ENCODE measurements at places on chromosomes 3 and 15.

DNA sequence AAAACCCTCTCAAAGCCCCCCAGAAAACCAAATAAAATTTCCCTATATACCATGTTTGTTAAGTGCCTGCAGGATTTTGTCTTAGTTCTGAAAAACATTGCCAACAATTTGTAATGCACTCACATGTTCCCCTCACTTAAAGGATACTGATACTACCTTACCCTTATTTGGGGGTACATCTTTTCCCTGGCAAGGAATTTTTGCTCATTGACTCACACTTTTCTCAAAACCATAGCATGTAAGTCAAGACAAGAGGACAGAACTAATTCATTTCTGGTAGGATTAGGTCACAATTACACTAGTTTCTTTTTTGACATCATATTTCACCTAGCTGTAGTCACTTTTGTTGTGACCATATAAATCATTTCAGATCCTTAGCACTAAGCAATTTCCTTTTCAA, 222.2 kb downstream of the THRB start:
- no peak for DNase-seq

DNA sequence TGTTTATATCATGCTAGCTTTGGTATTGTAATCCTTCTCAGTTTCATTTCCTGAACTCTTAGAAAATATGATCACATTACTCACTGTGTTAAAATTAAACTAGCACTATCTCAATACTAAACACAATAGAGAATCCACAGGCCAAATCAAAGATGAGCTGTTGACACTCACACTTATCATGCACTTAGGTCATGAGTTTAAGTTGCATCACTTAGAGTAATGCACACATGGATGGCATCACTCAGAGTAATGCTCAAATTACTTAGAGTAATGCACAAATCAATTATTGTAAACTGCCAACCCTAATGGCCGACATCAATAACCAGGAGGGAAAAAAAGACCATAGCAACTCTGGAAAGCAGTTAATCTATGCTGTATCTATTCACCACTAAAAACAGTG, 40.0 kb upstream of the MCF2L2 start:
- DNase-seq: no peak

DNA sequence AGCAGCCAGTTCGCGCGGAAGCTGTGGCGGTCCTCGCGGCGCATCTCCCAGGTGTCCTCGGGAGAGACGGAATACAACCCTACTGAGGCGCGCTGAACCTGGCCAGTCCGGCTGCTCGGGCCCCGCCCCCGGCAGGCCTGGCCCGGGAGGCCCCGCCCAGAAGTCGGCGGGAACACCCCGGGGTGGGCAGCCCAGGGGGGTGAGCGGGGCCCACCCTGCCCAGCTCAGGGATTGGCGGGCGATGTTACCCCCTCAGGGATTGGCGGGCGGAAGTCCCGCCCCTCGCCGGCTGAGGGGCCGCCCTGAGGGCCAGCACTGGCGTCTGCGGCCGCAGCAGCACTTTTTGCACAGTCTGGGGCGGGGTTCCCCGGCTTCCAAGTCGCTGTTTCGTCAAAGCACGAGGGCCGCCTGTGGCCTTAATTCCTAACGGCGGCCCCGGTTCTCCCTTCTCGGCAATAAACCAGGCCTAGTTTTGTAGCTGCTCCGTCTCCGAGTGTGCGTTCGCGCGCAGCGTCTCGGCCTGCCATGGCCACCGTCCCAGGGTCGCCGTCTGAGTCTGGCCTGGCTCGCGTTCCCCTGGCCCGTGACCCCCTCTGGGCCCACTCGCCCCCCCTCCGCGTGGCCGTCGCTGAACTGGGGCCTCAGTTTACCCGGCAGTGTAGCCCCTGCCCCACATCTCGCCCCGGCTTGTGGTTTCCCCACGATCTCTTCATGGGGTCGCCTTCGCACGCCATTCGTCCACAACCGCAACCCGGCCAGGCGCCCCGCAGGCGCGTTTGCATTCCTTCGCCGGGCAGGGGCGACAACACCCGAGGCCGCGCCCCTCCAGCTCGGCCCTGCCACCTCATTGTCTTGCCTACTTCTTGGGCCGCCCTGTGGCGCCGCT, 30.0 kb downstream of the NBEAL2 start:
- peak; percentile 81 for DNase-seq

- no peak for DNase-seq
Measured at GRCh38 chr3:82891028-82891427, 1129.6 kb upstream of the GBE1 start.

- no peak for DNase-seq
Measured at GRCh38 chr3:183265157-183265642, 12.1 kb downstream of the B3GNT5 start.

DNA sequence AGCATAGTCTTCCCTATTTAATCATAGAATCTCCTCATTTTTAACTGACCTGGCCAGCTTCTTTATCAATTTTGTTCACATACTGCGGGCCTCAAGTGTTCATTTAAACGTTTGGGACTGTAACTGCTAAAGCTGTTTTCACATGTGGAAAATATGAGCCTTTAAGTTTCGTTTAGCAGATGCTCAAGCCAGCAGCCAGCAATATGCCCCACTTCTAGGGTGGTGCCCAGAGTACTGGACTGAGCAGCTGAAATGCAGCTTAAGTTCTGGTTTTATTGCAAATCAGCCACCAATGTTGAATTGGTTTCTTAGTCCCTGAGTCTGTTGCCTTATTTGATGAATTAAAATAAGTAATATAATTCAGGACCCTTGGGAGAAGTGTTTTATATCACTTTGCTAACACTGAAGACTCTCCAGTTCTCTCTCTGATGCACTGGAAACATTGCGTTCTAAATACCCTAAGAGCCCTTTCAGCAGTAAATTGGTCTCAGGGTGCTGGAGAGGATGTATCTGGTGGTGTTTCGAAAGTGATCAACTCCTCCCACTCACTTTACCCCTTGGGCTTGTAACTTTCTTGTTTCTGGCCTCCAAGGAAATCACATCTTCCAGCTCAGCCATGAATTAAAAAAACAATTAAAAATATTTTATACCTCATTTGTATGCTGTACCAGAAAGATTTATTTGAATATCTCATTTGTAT, 61.7 kb downstream of the B3GALNT1 start:
- DNase-seq: no peak

DNA sequence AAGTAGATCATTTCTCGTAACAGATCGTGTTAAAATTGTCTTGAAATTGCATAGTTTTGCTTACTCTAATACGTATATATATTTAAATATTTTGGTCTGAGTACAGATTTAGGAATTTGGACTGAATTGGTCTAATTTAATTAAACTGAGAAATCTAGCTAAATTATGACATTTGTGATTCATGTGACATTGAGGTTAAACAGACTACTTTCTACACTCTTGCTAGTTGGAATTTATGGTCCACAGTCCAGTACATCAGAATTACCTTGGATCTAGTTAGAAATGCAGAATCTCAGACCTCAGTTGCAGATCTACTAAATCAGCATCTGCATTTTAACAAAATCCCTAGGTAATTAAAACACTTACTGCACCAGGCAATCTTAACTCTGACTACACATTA, 609.7 kb upstream of the GOLIM4 start:
- DNase-seq: no peak

DNA sequence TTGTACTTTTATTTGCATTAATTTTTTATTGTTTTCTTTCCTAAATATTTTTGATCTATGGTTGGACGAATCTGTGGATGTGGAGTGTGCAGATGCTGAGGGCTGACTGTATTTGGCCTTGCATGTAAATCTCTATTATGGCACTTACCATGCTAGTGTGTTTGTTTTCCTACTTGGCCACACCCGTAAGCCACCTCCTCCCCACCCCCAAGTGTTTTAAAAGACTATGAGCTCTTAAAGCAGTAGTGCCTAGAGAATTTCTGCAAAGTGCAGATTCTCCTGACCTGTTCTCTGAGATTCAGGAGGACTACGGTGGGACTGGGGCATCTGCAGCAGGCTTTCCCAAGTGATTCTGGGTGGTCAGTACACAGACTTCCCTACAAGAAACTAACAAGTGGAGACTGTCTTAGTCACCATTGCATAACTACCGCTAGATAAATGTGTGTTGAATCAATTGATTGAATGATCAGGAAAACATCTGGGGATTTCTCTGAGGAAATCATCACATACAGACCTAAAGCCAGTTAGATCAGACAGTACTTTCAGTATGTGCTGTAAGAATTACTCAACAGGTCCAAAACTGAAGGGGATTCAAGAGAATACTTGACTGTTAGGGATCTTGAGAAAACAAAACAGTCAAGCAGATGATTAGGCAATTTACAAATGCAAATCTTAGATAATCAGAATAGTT, 6.2 kb upstream of the TIPARP start:
- DNase-seq: no peak

- no peak for DNase-seq
Measured at GRCh38 chr3:124791142-124791541, 60.9 kb downstream of the UMPS start.

- no peak for DNase-seq
Measured at GRCh38 chr3:52149726-52150125, 4.5 kb downstream of the POC1A start.

GRCh38 chr3:26621176-26621575, 1.4 kb upstream of the LRRC3B start:
- no peak for DNase-seq

GRCh38 chr15:101039461-101039860, 120.3 kb downstream of the LRRK1 start:
- DNase-seq: no peak

DNA sequence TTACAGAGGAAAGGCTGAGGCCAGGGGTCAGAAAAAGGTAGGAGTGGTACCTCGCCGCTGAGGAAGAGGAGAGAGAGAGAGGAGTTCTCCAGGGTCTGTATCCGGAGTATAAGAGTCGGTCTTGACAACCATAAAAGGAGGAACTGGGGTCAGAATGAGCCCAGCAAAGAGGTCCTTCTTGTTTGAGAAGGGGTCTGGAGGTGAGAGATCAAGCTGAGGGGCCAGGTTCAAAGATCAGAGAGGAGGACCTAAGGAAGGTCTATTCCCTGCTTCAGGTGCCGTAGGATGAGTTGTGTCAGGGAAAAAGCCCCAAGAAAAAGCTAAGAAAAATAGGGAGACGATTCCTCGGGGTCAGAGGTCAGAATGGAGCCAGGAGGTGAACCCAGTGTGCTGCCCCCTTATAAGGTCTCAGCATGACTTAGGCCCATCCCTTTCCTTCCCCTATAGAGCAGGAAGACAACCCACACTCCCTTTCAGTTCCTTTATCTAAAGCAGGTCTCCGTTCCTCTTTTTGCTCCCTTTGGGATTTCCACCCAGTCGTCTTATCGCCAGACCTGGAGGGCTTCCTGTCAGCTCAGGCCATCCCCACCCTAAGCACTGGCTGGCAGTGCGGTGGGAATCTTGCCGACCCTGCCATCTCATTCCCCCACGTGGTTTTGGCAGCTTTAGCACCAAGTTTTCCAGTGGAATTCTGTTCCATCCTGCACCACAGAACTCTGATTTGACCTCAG, 651 bp downstream of the MTMR14 start:
- no peak for DNase-seq

DNA sequence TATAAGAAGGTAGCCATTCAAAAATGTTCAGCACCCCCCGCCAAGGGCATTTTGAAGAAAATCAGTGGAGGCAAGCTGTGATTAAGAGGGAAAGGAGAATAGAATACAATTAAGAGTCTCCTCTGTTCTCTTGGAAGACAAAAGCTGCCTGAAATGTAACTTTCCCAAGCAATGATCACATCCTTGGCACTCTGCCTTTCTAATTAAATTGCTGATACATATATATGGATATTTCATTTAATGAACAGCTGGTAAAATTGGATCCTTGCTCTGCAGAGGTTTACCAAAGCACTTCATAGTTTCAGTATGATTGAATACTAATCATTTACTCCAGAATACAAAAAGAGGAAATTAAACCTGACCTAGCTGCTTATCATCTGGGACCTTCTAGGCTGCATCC, 10.4 kb downstream of the COL6A6 start:
- DNase-seq: no peak

DNA sequence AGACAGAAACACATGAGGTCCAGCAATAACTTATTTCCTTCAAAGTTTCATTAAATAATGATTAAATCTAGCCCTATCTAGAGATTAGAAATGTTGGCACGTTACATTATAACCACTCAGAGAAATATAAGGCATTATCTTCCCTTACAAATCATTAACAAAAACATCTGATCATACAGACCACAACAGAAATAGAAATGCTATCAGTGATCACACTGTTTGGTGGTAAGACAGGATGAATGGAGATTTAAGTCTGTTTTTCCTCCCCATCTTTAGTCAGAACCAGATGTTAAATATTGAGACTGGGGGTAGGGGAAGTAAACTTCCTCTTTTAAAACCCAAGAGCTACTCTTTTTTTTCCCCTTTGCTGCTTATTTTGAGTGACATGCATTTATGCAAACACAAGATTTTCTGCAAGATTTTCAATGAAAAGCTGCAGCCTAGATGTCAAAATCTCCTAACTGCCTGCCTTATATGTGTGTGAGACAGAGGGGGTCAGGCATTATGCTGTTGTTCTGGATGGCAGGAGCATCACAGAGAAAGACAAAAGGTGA, 70.4 kb downstream of the CBLB start:
- no peak for DNase-seq

GRCh38 chr15:60535265-60535664, 56.3 kb upstream of the ICE2 start:
- no peak for DNase-seq

- no peak for DNase-seq
Measured at GRCh38 chr15:70569091-70569713, 194.2 kb downstream of the UACA start.

DNA sequence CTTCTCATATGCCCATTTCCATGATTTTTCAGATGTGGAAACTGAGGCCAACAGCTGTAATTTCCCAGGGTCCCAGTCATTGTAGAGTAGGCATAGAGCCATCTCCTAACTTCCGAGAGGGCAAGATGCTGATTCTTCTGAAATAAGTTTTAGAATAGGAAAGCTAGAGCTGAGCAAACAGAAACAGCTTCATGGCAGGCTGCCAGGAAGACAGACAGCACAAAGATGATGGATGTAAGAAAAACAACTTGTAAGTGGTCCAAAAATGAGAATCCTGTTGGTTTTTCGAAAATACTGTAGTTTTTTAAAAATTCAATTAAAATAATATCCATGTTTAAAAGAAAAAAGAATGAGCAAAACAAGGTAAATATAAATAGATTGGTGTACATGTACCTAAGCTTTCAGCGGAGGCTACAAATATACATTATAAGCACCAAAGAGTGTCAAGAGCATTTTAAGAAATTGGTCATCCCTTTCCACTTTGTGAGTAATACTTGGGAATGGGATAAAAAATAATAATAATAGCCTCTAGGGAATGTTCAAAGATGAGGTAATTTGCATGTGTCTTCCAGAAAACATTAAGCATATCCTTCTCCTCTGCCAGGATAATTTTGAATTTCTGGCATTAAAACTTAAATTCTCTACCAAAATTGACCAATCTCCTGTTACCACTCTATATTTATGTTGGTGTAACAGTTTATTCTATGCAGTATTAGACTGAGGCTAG, 406.6 kb downstream of the MECOM start:
- DNase-seq: no peak

DNA sequence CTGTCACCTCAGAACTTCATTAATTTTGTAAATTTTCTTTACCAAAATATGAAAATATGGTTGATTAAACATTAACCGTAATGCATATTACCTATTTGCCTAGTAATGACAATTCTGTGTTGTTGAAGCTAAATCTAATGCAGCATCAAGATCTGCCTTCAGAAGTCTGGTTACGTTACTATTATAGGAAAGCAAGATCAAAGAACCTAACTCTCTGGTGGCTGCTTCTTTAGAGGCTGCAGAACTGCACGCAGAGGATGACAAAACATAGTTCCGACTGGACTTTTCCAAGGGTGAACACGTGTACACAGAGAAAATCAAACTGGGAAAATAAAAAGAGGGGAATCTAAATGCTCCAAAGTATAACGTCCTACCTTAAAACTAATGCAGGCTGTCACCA, 20.5 kb downstream of the CD47 start:
- DNase-seq: no peak

GRCh38 chr15:90481023-90481422, 48.7 kb upstream of the CRTC3 start:
- no peak for DNase-seq

Data from activated T-cell treated with anti-CD3 and anti-CD28 coated beads, Interleukin-2, amount 50 U/mL, for 1 hour (primary cell).